Esophagus muscularis mucosa (tissue), 4 donors: ENCODE measurements at places on chromosomes 1 and 21. TPM values are rescaled to one million over a fixed set of nuclear protein-coding genes. Genes with fewer than 3 reads are reported as not detected.

Gene EPHB2
- 3.3 TPM for total RNA-seq

DNA sequence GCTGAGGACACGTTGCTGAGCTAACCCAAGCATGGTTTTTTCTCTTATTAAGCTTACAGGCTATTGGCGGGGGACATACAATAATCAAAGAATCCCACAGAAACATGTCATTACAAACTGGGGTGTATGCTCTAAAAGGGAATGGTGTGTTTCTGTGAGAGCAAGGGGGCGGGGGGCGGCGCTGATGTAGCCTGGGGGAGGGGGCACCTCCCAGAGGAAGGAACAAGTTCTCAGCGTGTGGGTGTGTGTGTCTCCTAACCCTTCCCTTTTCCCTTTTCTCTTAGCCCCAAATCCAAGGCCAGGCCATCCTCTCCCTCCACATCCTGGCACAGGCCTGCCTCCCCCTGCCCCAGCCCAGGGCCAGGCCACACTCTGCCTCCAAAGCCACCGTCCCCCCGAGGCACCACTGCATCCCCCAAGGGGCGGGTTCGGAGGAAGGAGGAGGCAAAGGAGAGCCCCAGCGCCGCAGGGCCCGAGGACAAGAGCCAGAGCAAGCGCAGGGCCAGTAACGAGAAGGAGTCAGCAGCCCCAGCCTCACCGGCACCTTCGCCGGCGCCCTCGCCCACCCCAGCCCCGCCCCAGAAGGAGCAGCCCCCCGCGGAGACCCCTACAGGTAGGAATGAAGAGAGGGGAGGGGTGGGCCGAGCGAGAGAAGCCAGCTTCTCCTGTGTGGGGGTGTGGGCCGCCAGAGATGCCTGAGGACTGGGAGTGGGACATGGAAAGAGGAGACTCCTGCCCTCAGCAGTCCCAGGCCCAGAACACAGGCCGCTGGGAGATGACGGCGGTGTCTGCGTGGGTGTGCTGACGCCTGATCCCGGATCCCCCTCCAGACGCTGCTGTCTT lies 21.9 kb downstream of the MAP7D1 start:
- DNase-seq = no peak

DNA sequence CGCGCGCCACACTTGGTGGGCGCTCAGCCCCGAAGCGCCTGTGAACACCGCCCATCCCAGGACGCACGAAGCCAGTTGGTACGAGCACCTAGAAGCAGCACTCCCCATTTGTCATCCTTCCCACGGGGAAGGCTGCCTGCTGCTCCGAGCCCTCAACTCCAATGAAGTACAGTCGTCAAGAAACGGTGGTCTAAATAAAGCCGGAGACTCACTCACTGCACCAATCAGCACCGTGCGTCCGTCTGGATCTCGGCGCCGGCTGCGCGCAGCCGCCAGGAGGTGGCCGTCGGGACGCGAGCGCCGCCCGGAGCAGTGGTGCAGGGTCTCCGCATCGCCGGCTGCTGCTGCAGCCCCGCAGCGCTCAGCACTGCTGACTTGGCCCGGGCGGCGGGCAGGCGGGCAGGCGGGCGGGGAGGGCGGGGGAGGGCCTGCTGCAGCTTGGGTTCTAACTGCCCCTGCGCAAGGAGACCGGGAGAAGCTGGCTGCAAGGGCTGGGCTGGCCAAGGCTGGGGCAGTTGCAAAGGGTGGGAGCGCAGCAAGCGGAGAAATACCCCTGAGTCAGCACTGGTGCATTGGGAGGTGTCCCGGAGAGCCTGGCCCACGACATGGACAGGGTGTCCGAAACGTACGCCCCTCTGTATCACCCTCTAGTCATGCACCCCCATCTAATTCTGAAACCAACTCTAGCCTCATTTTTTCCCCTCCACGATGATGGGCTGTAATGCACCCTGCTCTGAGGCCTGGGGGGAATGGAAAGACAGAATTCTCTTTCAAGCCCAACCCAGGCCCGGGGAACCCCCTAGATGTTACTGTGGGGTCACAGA lies 35.8 kb upstream of the H6PD start:
- DNase-seq = no peak

- no peak for DNase-seq
Observed at GRCh38 chr1:156146020-156146768, 7.2 kb upstream of the SEMA4A start.

GRCh38 chr1:86296305-86297205 lies 99.6 kb downstream of the ODF2L start:
- DNase-seq = no peak

DNA sequence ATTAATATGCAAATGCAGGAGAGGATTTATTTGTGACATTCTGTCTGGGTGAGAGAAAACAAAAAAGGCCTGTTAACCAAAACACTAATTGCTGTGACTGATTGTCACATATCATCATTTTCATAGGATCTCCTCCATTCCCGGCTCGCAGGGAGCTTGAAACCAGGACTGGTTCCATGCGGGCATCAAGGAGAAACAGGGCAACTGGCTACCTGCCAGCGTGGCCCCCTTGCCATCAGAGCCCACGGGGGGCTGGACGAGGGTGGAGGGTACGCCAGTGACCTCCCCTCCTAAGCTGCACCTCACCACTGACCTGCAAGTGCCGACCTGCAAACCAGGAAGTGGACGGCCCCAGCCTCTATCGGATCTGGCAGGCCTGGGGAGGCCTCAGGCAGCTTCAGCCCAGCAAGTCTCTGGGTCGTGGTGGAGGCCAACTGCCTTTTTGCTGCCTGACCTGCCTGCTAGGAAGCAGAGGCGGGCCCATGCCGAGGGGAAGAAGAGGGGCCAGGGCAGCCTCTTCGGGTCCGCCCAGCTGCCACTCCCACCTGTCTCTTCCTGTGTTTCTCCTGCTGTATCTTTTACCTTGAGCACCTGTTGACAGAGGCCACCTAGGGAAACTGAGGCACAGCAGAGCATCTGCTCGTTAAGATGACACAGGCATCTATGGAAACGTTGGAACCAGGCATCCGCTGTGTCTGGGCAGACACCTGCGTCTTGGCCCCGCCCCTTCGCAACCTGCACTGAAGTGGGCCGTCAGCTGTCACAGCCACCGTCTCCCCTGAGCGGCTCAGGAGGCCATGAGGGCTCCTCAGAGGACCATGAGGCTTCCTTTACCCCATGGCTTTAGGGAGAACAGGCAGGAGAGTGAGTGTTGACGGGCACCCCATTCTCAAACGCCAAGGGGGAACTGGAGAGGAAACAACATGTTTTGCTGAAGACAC lies 74.8 kb downstream of the CASZ1 start:
- no peak for DNase-seq

- no peak for DNase-seq
Observed at GRCh38 chr1:232459826-232460225, 170.1 kb downstream of the SIPA1L2 start.
